ENCODE measurements at places on chromosomes 7 and 10.

- DNase-seq = no peak
Observed at GRCh38 chr10:121450247-121450646, 148.0 kb downstream of the FGFR2 start.

DNA sequence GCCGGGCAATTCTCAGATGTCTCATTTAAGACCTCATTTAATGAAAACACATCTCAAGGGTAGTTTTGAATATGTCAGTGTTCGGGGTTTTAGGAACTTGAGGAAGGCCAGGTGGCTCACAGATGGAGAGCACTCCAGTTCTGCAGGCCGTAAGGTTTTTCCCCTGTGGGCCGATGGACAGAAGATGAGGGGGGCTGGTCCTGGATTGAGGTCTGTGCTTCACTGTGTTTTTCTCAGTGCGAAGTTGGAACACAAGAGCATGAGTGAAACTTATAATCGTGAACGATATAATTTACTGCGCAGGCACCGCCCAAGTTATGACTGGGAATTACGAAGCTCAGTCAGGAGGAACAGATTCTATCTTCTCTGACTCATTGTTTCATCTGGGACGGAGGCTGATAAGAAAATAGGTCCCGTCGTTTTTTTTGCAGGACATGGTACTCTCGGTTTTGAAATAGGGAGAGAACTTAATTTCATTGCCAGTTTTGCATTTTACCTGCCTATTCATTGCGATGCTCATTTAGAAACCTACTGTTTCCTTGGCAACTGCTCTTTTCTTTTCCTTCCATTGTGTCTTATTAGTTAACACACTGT lies 591.0 kb upstream of the PFKP start:
- DNase-seq = no peak

- DNase-seq = no peak
Observed at GRCh38 chr10:28180654-28181053, 122.2 kb downstream of the MPP7 start.

DNA sequence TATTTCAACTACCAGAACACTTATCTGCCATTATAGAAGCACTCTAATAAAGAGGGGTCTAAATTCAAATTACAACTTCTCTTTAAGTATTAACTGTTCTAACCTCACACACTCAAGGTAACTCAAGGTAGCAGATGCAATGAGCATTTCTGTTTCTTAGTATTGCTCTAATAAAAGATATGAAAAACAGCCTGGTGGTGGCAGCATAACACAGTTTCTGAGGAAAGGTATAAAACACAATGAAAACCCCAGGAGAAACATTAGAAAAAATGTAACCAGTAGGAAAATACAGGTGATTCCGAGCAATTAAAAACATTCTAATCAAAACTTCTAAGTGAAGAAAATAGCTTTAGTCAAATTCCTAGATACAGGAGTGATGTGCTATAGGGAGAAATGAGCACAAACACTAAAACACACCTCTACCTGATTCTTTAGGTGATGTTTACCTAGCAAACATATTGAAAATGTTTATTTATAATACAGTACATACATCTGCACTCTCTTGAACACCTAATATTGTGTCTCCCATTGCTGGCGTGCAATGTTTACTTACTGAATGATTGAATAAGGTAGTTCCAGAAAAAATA lies 3.5 kb downstream of the MKRN1 start:
- DNase-seq = no peak

- no peak for DNase-seq
Observed at GRCh38 chr7:4186513-4186780, 495.6 kb upstream of the FOXK1 start.

- no peak for DNase-seq
Observed at GRCh38 chr7:145331522-145331921, 495.7 kb upstream of the TPK1 start.

- DNase-seq = no peak
Observed at GRCh38 chr7:27239387-27240014, 3.1 kb upstream of the EVX1 start.

GRCh38 chr10:44809647-44810046 lies 101.5 kb upstream of the TMEM72 start:
- DNase-seq = no peak

GRCh38 chr7:114755856-114756255 lies 166.0 kb upstream of the MDFIC start:
- DNase-seq = no peak

DNA sequence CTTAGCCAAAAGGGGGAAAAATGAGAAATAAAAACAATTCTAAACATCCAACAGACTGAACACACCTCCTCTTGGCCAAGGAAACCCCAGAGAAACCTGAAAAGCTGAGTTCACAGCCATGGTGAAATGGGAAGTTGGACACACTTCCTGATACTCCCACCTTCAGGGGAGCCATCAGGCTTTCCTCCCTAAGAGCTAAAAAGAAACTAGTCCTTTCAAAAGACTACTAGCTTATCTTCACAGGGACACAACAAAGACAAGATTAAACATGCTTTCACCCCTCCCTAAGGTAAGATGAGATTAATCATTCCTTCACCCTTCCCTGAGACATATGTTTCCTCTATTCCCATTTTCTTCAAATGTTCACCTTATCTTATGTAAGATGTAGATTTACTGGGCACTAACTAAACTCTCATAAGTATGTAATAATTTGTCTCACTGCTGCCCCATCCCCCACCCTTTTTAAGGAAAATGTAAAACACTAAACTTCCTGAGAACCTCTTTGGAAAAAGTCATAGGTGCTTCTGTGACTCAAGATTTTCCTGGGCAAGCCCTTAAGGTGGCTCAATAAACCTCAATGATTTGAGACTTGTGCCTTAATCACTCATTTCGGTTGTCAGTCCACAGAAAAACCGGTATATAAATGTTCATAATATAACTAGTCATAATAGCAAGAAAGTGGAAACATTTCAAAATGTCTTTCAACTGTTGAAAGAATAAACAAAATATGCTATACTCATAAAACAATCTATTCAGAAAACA lies 40.5 kb downstream of the HTR7 start:
- no peak for DNase-seq

DNA sequence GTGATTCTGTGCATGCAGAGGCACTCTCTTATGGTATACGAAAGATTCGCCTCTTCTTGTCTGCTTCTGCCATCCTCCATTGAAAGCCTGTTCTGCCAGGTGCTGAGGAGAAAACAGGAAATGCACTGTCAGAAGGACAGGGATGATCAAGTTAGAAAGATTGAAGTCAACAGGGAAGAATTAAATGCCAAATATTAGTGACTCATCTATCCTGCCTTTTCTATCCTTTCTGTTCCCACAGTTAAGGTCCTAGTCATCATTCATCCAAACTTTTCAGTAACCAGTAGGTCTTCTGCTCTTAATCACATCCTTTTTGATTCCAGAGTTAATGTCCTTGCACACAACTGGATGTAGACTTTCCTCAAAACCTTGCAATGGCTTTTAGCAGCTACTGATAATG lies 4.8 kb upstream of the ZNF783 start:
- no peak for DNase-seq

DNA sequence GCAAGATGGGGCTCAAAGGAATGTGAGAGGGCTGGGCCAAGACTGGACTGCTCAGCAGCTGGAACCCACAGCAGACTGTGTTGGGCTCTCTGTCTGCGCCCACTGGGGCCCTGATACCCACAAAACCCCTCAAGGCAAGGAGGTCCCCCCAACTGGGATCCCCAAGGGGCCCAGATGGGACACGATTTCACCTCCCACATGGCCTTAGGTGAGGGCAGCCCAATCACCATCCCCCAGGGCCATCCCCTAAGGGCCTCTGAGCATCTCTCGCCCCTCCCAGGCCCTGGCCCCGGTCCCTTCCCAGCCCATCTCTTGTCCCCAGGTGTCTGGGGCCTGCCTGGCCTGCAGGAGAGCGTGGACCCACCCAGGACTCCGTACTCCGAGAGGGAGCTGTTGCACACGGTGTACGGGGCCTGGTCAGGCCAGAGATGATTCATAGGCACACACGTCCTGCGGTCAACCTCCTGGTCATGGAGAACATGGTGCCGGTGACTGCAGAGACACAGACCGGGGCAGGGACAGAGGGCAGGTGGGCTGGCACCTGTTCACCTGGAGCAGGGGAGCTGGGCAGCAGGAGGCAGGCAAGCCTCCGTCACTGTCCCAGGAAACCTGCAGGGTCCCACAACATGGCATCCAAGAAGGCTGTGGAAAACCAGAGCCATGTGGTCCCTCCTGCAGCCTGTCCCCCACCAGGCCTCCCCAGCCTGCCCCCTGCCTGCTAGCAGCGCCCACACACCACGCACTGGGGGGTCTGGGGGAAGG lies 21.6 kb downstream of the OGDHL start:
- DNase-seq = no peak
